Thymus (tissue), 14 donors: ENCODE measurements at places on chromosomes 1 and 21. TPM values are rescaled to one million over a fixed set of nuclear protein-coding genes. Genes with fewer than 3 reads are reported as not detected.
A peak's percentile ranks its signal among the peaks of the same experiment; 100 is the strongest.

DNA sequence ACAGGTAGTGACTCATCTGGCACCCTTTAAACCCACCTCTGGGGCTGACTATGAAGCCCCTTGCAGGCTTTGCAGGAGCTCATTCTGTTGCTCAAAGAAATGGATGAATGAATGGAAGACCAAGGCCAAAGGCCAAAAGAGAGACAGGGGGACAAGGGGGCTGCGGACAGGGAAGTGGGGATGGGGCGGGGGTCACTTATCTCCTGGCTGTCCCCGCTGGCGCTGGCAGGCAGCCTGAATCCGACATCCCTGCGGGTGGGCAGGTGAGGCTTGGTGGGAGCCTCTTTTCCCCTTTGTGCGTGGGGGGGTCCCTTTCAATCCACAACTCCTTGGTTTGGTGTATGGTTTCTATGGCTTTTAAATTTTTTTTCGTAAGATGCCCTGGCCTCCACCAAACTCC is 239.6 kb upstream of the C1orf174 start:
- DNase-seq = no peak

Gene TRABD2B
- total RNA-seq = 0.09 TPM

Gene S100A7A
- not detected for total RNA-seq

GRCh38 chr21:43851593-43851992 is 13.4 kb upstream of the AGPAT3 start:
- DNase-seq = no peak

DNA sequence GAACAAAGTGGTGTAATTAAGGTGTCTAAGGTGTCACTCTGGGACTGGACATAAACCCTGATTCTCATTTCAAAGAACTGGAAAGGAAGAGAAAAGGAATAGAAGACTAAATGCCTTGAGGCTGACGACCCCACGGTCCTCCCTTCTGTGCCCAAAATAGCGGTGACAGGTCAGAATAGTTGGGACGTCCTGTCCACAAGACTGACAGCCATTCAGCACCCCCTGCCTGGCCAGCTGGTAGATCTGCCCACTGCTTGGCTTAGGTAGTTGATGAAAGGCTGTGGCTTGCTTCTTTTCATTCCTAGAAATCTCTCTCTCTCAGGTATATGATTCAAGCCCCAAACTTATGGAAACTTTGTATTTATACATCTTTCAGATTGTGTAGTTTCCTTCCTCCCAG is 26.4 kb upstream of the CREG1 start:
- DNase-seq = no peak

DNA sequence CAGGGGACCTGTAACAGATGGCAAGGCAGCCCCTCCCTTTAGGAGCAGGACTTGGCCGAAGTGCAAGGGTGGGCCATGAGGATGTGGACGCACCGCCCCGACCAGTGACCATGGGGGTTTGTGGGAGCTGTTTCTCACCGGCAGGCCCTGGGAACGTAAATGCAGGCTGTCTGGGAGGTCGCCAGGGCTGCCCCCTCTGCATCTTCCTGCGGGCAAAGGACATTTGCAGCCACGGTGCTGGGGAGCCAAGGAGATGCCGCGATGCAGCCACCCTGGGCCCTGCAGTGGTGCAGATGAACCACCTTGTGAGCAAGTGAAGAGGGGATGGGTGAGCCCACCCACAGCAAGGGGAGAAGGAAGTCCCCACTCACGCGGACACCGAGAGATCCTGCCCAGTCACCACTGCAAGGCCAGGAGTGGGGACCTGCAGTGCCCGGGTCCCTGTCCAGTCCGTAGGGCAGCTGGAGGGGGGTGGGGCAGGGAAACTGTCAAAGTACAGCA is 121.1 kb downstream of the SIK1 start:
- DNase-seq = no peak

DNA sequence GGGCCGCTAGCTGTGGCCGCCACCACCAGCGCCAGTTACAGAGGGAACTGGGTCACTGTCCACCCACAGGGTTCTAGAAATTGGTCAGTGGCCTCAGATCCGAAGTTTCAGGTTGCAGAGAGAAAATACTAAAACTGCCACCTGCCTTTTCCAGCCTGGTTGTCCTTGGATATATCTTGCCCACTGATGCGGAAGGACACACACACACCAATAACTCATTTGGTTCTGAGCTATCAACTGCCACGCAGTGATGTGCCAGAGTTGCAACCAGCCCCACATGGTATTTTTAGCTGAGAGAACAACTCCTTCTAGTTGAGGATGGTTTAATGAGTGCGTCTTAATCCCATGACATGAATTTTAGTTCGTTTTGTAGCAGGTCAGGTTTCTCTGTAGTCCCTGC is 68.1 kb downstream of the SH3BGR start:
- DNase-seq = no peak

GRCh38 chr1:186829686-186830587 is 1.2 kb downstream of the PLA2G4A start:
- no peak for DNase-seq

DNA sequence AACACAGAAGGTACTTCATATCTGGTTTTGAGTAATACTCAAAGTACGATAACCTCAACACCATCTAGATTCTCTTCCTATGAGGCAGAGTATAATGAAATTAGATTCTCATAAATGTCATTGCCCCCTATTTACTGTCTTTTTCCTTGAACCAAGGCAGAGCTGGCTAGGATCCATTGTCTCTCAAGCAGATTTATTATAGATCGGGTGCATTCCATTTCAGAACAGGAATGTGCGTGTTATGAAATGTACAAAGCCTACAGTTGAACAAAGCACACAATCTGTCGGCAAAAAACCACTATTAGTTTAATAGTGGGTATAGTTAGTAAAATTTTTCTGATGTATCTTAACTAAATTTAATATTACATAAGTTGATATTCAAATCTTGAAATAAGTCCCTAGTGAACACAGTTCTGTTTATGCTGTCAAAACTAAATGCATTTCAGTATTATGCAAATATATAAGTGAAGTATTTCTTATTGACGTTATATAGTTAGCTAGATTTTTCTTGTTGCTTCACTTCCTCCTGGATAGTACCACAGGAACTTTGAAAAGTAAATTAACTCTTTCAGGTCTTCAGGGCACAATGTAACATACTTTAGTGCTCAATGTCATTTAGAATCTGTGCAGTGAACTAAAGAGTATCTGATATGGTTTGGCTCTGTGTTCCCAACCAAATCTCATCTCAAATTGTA is 92.1 kb downstream of the DDAH1 start:
- no peak for DNase-seq

Gene ATAD3A
- 20.2 TPM for total RNA-seq

GRCh38 chr1:29397256-29397590 is 160.9 kb downstream of the PTPRU start:
- DNase-seq = no peak

DNA sequence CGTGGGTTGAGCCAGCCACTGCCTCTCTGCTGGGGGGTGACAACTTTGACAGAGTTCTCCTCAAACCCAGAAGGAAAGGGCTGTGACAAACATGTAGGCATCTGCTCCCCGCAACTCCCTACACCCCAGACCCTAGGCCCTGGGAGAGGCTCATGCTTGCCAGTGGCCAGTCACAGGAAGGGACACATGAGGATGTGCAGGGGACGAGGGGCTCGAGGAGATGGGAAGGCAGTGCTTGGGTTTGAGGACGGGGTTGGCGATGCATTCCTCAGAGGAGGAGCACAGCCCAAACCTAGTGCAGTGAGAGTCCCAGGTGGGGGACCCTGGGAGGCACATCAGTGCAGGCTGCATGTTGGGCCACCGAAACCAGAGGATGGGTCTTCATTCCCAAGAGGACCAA is 62.1 kb downstream of the STUM start:
- no peak for DNase-seq

Gene FOXD2
- 0.05 TPM for total RNA-seq

- DNase-seq = no peak
Observed at GRCh38 chr1:218475275-218475674, 130.1 kb downstream of the TGFB2 start.

GRCh38 chr1:18347559-18347958 is 133.2 kb upstream of the KLHDC7A start:
- no peak for DNase-seq

GRCh38 chr1:86016076-86016759 is 140.4 kb downstream of the COL24A1 start:
- DNase-seq = no peak

GRCh38 chr1:221704306-221704705 is 37.6 kb downstream of the DUSP10 start:
- no peak for DNase-seq

- DNase-seq = no peak
Observed at GRCh38 chr1:231279081-231279480, 38.1 kb downstream of the GNPAT start.

Gene IL19
- 0.28 TPM for total RNA-seq

GRCh38 chr1:35876988-35877387 is 6.0 kb upstream of the AGO1 start:
- no peak for DNase-seq

DNA sequence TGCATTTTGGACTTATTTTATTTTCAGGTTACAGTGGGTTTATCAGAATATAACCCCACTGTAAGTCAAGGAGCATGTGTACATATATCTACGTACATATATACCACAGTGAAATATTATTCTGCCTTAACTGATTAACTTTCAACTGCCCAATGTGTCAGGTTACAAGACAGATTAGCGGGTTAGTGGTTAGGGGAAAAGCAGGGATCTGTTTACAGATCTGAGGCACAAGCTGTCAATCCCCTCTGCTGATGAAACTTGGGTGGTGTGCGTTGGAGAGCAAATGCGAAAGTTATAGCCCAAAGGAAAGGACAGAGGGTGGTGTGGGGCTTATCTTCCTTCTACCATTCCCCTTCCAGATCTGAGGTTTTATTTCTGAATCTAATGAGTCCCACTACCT is 238.2 kb upstream of the KCNK2 start:
- DNase-seq = no peak

Gene SPRR2B
- not detected for total RNA-seq

- DNase-seq = no peak
Observed at GRCh38 chr1:181310560-181310959, 172.8 kb upstream of the CACNA1E start.

Gene CIART
- total RNA-seq = 3.4 TPM

Gene EPS15
- total RNA-seq = 28.9 TPM

GRCh38 chr1:172112576-172112975 is 271.3 kb downstream of the DNM3 start:
- DNase-seq = no peak

DNA sequence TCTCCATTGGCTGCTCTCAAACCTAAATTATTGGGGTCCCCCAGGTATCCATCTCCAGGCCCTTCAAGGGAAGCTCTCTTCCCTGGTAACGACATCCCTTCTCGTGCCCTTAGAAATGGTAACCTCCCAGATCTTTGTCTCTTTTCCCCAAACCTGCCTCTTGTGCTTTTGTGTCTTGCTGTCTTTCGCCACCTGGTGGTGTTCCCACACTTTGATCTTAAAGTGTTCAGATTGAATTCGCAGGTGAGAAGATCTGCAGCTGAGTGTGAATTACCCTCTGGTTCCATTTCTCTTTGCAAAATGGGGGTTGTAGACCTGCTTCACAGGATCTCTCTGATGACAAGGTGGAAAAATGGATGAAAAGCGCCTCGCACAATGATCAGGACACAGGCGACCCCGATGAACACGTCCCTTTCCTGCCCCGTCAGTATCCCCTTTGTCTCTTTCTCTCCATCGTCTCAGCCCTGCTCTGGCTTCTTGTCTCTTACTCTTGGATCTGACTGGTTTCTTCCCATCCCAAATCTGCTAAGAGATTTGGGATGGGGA is 53.1 kb downstream of the DOP1B start:
- peak; percentile 58 for DNase-seq
